Panc1 (cell line): ENCODE measurements at places on chromosomes 6 and 20.
A peak's percentile ranks its signal among the peaks of the same experiment; 100 is the strongest.

DNA sequence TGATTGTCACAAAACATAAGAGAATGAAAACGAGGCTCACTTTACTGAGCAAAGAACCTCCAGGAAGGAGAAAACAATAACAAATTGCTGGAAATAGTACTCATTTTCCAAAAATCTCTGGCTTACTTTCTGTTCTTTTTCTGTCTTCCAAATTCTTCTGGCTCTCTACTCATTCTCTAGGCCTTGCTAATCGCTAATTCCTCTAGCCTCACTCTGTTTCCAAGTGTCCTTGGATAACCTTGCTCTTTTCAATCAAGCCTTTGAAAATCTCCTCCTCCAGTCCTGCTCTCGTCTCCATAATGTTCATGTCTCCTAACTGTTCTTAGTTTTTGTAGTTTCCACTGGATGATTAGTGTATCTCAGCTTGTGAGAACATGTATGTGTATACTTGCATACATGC, 96.2 kb upstream of the MAP7 start:
- DNase-seq = no peak

DNA sequence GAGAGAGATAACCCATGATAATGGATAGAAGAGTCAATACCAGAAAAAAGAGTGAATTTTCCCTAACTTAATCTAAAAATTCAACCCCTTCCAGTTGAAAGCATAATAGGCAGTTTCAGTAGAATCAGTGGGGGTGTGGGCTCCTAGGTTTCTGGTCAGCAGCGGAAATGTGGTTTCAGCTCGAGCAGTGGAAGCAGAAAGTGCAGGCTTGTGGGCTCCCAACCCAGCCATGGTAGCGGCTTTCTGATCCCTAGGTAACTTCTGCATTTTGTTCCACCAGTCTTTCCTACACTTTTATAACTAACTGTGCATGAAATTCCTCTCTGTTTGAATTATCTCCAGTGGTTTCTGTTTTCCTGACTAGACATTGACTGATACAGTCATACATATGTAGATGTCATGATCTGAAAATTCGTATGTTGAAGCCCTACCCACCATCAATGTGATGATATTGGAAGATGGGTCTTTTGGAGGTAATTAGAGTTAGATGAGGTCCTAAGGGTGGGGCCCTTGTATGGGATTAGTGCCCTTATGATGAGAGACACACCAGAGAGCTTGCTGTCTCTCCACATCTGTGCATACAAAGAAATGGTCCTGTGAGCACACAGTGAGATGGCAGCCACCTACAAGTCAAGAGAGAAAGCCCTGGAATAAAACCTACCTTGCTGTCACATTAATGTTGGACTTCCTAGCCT, 6.5 kb upstream of the DDO start:
- no peak for DNase-seq

GRCh38 chr6:45555981-45556771, 178.4 kb upstream of the SUPT3H start:
- no peak for DNase-seq

DNA sequence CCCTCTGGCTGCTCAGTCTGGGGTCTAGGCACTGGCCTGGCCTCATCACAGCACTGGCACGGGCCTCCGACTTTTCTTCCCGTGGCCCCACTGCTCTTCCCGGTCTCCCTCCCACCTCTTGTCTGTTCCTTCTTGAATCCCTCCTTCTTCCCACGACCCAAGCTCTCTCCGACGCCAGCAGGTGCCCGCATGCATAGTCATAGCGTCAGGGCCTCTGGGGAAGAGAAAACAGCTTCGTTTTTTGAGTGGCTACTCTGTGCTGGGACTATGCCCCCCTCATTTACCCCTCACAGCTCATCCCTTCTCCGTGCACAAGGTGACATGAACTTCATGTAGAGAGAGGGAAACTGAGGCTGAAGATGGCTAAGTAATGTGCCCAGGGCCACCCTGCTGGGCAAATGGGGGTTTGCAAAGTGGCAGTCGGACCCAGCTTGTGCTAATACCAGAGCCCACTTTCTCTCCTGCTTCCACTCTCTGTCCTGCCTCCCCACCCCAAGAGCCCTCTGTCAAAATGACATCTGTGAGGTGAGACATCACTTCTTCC, 59.2 kb downstream of the SYNJ2 start:
- DNase-seq = no peak

GRCh38 chr6:32692019-32692418, 25.6 kb upstream of the HLA-DQB1 start:
- peak; percentile 17 for DNase-seq

- DNase-seq = no peak
Observed at GRCh38 chr6:158017621-158018040, 36.0 kb downstream of the SYNJ2 start.

DNA sequence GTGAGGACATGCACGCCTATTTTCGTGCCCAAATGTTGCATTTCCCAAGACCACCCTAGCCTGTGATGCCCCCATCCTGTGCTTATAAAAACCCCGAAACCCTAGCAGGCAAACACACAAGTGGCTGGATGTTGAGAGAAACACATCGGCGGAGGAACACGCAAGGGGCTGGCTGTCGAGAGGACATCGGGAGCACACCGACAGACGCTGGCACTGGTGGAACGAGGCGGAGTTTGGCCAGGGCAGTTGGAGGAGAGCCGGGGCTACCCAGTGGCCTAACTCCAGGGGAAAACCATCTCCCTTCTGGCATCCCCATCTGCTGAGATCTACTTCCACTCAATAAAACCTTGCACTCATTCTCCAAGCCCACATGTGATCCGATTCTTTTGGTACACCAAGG, 225.9 kb upstream of the GRIK2 start:
- DNase-seq = no peak

- DNase-seq = no peak
Observed at GRCh38 chr6:8337147-8337546, 98.2 kb downstream of the SLC35B3 start.

DNA sequence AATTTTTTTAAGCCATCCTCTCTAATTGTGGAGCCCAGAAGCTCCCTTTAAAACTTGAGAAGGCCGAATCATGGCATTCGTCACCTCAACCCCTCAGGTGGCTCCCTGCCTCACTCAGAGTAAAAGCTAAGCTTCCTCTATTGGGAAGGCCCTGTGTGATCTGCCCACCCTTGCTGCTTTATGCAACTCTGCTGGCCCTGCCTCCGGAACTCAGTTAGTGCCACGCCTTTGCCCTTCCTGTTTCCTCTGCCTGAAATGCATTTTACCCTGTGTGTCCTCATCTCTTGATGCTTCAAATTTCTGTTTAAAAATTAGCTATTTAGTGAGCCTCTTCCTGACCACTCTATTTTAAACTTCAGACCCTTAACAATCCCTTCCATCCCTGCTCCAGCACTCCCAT, 5.7 kb downstream of the PACRG start:
- no peak for DNase-seq

- DNase-seq = no peak
Observed at GRCh38 chr20:61640871-61641245, 388.8 kb downstream of the CDH4 start.

- no peak for DNase-seq
Observed at GRCh38 chr6:829656-830055, 136.7 kb upstream of the EXOC2 start.

DNA sequence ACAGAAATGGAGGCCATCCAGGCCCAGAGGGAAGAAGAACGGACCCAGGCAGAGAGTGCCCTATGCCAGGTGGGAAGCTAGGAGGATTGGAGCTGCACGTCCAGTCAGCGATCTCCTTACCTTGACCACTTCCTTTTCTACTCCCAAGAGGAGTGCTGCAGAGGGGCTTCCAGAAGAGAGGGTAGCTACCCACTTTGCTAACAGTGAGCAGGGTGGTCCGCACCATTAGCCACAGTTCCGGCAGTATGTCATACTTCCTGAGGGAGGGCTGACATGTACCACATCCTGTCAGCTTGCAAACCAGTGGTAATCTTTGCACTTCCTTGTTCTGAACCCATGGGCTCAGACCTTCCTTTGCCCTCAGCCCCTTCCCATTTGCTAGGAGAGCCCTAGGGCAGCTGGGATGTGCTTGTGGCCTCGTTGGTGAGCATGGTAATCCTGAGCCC, 35.4 kb downstream of the CEP250 start:
- no peak for DNase-seq
